ENCODE measurements at places on chromosomes 3 and 15.

GRCh38 chr3:11140030-11140712, 14.1 kb upstream of the HRH1 start:
- DNase-seq, result no peak

GRCh38 chr3:111547631-111548030, 5.6 kb downstream of the CD96 start:
- DNase-seq, result peak; percentile 69

DNA sequence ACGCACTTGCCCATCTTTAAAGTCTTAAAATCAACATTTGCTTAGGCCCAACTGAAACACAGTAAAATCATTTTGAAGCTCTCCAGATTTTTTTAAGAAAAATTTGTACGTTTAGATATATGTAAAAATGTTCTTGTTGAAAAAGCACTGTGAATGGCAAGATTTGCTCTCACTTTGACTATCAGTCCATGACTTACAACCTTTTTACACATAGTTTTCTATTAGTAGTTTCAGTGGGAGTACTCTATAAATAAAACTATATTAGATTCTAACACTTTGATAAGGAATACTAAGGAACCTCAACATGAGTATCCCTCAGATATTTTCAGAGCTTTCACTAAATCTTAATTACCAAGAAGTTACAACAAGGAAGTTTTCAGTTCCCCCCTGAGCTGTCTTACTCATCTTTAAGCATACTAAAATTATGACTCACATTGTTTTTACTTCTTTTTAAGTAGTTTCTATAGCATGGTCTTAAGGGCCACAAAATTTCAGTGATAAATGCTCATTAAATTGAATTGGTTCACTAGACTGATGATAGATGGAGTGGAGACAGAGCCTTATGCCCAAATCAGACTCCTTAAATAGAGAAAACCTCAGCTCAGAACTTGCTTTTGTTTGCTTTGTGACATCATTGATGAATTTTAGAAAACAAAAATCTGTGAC, 31.6 kb upstream of the RAP2B start:
- DNase-seq, result no peak

GRCh38 chr3:25038271-25038670, 389.8 kb upstream of the RARB start:
- DNase-seq, result no peak

- no peak for DNase-seq
Observed at GRCh38 chr3:184976-185375, 11.6 kb upstream of the CHL1 start.

GRCh38 chr3:132625613-132626012, 28.5 kb downstream of the ACKR4 start:
- DNase-seq, result no peak

DNA sequence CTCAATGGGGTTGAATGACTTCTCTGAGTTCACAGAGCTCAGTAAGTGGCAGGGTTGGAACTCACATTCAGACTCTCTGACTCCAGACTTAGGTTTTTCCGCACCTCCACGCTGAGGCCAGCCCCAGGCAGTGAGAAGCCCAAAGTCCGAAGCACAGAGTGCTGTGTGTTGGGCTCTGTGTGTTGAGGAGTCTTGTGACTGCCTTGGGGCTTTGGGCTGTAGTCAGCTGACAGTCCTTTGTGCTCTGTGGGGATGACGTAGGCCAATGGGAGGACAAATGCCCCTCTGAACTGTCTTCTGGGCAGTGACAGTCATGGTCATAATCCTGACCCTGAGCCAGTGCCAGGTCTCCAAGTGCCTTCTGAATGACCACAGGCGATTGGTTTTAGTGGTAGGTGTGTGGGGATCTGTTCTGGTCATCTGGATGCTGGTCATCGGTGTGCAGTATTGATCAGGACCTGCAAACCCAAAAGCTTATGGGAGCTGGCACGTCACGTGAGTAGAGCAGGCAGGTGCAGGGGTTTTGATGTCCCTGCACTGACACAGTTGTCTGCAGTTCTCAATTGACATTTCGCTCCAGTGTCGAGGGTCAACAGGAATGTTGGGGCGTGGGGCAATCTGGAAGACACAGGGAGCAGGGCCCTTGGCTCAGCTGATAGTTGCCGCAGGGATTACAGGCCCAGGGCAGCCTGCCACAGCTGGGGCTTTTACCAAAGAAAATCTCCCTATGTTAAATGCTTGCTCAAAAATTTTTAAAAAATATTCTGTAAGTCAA, 45.3 kb downstream of the CAPN3 start:
- DNase-seq, result no peak

DNA sequence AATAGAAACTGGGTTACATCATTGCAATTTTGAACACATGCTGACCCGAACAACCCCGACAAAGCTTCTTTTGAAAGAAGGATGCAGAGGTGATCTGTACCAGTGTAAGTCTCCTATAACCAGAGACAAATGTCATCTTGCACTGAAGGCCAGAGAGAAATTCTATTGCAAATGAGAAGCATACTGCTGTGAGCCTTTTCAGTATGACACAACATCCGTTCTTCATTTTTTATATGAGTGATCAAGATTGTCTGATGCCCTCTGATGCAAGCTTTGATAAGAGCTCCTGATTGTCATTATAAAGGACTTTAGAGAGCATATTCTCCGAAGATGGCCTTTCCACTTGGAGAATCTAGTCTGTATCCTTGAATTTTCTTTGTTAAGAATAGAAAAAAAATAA, 36.9 kb downstream of the PCOLCE2 start:
- no peak for DNase-seq

DNA sequence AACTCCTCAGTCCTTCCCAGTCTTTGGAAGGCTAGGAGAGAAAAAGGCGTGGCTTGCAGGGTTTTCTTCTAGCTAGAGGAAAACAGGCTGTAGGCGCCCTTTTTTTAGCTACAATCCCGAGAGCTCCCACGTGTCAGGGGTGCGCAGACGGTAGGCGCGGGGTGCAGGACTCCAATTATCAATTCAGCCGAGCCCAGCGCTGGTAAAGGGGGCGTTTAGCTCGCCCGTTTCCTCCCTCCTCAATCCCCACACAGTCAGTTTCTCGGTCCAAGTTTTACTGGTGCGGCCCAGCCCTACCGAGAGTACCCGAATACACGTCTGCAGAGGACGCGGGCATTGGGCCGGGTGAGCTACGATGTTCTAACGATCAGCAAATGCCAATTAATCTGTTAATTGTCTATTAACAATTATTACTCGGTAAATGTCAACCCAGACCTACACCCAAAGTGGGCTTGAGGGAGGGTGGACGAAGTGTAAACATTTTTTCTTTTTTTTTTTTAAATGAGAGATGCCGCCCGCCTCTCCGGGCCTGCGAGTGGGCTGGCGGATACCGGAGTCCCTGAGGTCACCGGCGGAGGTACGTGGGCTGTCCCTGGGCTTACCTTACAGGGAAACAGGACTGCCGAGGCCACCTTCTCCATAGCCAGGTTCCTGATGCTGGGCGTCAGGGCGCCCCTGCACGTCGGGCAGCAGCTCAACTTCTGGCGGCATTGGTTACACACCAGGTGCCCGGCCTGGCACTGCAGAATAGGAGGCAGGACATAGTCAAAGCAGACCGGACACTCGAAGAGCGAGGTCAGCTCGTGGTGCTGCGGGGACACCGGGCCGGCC, 923 bp downstream of the SIAH2 start:
- DNase-seq, result peak; percentile 16

DNA sequence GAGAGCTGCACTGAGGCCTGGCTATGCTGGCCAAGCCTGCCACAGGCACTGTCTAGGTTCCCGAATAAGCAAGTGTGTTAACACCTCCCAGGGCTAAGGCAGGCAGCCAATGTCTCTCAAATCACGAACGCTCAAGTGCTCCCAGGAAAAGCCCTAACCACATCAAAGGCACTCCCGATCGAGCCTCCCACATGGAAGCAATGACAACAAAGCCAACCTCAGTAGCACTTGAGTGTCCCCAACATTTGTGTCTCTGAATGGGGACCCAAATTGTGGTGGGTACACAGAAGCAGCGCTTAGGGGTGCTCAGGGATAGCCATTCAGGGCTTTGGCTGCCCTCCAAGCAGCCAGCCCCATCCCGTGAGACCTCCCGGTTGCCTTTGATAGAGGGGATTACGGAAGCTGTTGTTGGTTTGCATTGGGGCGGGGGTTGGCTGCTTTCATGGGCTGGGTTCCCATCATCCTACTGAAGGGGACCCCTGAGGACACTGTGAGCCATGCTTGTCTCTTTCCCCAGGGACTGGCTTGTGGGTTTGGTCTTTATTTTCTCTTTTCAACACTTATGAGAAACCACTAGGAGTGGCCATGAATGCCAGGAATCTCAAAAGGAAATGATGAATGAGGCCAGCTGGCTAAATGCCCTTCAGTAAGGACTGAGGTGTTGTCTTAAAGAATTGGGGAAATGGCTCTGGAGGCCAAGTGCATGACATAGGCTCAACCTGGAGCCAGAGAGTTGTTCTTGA, 234.1 kb upstream of the FEZF2 start:
- DNase-seq, result no peak

DNA sequence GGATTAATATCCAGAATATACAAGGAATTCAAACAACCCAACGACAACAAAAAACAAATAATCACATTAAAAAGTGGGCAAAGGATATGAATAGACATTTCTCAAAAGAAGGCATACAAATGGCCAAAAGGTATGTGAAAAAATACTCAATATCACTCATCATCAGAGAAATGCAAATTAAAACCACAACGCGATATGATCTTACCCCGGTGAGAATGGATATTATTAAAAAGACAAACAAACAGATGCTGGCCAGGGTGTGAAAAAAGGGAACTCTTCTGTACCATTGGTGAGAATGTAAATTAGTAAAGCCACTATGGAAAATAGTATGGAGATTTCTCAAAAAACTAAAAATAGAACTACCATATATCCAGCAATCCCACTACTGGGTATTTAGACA, 43.5 kb upstream of the MEF2A start:
- no peak for DNase-seq

- DNase-seq, result peak; percentile 8
Observed at GRCh38 chr15:79595995-79596622, 164.0 kb downstream of the MINAR1 start.

DNA sequence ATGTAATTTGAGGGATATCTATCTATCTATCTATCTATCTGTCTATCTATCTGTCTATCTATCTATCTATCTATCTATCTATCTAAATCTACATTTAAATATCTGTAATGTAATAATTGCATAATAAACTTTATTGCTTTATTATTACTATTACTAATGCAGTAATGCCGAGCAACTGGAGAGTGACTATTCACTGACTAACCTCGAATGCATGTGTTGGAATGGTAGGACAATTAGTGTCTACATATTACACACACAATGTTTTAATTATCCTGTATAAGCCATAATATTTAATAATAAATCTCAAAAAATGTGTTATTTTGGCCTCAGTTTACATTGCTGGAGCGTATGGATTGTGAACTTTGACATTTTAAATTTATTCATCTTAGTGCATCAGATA, 25.2 kb upstream of the CNTN3 start:
- DNase-seq, result no peak

DNA sequence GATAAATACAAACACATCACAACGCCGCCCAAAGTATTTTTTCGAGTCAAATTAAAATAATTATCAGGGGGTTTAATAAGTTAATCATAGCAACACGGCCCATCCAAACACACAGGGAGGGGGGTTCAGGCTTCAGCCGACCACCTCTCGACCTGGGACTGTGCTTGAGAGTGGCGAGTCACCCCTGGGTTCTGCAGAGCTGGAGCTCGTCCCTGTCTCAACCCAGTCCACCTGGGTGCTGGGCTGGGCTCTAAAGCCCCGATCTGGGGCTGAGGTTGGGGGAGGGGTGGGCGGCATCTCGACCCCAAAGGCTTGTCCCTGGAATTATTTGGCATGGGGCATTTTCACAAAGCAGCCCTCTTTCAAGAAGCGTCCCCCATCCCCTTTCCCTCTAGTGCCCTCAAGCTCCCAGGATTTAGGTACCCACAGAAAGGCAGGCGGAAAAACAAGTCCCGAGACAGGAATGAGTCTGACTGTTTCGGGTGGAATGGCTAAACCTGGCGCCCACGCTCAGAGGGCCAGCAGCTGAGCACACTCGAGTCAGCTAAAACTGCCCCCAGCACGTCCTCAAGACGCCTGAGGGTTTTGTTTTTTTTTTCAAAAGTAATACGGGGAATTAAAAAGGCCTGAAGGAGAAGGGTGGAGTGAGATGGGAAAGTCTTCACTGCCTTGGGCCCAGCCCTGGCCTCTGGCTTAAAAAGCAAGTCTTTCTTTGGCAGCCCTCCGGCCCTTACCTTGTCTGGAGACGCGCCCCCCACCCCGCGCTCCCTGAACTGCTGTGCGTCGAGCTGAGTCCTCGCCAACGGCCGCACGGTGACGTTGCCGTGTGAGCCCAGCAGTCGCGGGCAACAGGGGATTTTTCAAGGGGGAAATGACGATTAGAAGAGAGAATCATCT, 32.5 kb downstream of the NR2F2 start:
- no peak for DNase-seq

GRCh38 chr15:73753250-73754130, at the start of gene INSYN1:
INSYN1 (minus strand) TSS chr15:73753351; CDS start chr15:73751130, 2,221 bp downstream.
- DNase-seq, result no peak

GRCh38 chr3:138912237-138912636, 34.7 kb downstream of the FOXL2 start:
- DNase-seq, result no peak

GRCh38 chr15:39743611-39744010, 39.0 kb downstream of the FSIP1 start:
- no peak for DNase-seq

GRCh38 chr3:99843590-99844258, 26.1 kb downstream of the CMSS1 start:
- no peak for DNase-seq

- DNase-seq, result no peak
Observed at GRCh38 chr3:102207151-102207571, 227.7 kb upstream of the ZPLD1 start.

GRCh38 chr3:141418751-141419150, 50.4 kb downstream of the ZBTB38 start:
- DNase-seq, result no peak

DNA sequence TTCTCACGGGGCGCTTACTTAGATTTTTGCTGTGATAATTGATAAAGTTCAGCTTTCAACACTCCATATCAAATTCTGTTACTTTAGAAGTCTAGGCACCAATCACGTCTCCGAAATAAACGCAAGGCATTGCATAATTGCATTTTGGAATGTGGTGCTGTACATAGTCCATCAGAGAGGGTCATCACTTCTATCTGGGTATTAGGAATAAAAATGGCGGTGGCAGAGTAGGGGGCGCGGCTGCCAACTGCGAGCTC, 365 bp upstream of the UQCC5 start:
- DNase-seq, result no peak

DNA sequence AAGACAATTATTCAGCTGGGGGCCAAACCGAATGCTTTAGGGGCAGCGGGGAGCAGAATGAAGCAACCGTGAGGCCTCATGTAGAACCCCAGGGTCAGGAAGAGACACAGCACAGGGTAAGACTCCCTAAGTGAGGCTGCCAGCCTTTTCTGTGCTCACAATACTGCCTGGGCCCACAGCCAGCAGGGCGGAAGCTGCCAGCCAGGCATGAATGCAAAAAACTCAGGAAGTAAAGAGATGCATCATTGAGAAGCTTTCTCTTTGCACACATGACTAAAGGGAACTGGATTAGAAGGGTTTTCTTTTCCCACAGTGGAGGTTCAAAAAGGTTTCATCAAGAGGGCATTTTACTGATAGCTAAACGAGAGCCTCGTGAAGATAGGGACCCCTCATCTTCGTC, 33.3 kb downstream of the CA12 start:
- no peak for DNase-seq

All from central memory CD4-positive, alpha-beta T cell (primary cell).